ENCODE measurements at places on chromosomes 7 and 10. TPM values are rescaled to one million over a fixed set of nuclear protein-coding genes. Genes with fewer than 3 reads are reported as not detected.

- DNase-seq = no peak
Observed at GRCh38 chr7:6649241-6649961, 12.3 kb downstream of the ZNF316 start.

DNA sequence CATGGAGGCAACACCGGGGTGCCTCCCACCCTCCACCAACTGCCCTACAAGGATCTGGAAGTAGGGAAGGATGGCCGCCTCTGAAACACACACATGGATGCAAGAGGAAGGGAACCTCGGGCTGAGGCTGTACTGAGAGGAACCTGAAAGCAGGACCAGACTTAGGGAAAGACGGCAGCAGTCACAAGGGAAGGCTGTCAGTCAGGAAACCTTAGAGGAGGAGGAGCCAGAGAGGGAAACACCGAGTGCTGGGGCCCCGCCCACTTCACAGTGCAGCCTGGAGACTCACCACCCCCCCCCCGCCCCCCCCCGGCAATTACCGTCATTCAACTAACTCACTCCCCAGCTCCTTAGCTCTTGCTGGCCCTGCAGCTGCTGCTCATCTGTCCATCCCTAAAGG is 2.5 kb downstream of the CYREN start:
- DNase-seq = no peak

ADRA2A gene
- total RNA-seq = 10.9 TPM

DNA sequence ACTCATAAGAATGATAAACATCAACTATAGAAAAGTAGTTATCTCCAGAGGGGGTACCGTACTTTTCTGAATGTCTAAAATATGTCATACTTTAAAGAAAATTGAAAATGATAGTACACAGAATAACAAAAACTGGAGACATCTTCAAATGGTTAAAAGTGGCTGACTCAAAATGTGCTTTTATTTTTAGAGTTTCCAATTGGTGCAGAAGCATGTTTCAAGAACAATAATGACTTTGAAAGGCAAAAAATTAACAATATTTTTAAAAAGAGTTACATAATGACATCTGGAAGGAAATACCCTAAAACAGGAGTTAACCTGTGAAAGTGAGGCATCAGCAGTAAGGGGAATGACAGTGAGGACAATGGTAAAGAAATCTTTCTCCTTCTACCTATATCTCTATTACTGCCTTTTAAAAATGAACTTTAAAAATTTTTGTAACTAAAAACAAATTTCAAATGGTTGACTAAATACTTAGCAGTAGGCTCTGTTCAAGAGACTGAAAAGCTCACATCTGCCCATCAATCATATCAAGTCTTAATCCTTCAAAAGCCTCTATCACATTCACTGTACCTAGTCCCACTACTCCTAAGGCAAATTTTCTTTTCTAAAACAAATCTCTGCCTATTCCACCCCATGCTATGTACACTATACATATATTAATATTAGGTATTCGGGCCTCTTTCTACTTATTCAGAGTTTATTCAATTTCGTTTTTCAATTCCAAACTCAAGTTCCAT is 3.0 kb downstream of the ASZ1 start:
- no peak for DNase-seq

GRCh38 chr10:34911661-34912205 is 96.6 kb upstream of the PARD3 start:
- DNase-seq = no peak

- DNase-seq = no peak
Observed at GRCh38 chr7:108771853-108772252, 202.2 kb downstream of the DNAJB9 start.

DNA sequence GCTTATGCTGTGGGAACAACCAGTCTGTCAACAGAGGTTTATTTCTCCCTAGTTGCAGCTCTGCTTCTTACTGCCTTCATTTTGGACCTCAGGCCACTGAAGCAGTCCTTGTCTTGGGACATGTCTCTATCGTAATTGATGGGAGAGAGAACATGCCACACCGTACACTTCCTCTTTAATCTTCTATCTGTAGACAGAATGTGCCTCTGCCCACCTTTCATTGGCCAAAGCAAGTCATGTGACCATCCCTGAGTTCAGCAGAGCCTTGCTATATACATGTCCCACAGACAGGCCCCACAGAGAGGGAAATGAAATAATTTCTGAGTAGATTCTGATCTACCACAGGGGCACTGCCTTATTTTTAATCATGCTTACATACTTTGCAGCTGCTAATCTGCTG is 98.0 kb downstream of the KCND2 start:
- DNase-seq = no peak

- DNase-seq = no peak
Observed at GRCh38 chr10:126135941-126136595, 239.7 kb downstream of the FANK1 start.

GRCh38 chr10:16699435-16700057 is 117.7 kb downstream of the RSU1 start:
- no peak for DNase-seq

DNA sequence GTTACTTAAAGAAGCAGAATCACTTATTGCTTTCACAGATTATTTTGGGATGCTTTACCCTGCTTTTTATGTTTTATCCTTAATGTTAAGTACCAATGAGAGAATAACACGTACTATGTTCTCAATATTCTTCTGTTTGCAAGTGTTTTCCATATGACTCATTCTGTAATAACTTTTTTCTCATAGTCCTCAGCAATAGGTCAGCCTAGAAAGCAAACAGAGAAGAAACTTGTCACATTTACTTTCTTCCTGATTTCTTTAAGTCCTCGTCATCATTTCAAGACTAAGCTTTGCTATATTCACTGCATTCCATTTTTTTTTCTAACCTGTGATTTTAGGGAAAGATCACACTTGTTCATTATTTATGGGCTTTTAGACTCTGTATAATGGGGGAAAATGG is 6.8 kb upstream of the AGR2 start:
- DNase-seq = no peak

TMEM225B gene
- 0.82 TPM for total RNA-seq

GRCh38 chr10:1448252-1448930 is 288.9 kb downstream of the ADARB2 start:
- no peak for DNase-seq

PRR15 gene
- 356 TPM for total RNA-seq

DNA sequence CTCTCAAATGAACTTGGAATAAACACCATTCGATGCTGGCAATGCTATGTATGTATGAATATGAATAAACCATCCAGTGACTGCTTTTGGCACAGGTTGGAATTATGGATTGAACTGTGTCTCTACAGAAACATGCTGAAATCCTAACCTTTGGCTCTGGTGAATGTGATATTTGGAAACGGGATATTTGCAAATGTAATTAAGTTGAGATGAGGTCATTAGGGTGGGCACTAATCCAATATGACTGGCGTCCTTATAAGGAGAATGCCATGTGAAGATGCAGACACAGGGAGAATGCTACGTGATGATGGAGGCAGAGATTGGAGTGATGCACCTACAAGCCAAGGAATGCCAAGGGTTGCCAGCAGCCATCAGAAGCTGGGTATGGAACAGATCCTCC is 3.4 kb upstream of the ACTR3B start:
- no peak for DNase-seq
